Karpas-422 (cell line): ENCODE measurements at places on chromosomes 7 and 10. TPM values are rescaled to one million over a fixed set of nuclear protein-coding genes. Genes with fewer than 3 reads are reported as not detected.

- no peak overlapping the region for H3K27ac ChIP-seq
- DNase-seq = no peak
- no peaks in the 10 kb centered on the region for H3K27me3 ChIP-seq
- no peak overlapping the region for H3K4me3 ChIP-seq
These were observed 233.3 kb upstream of the PTPRZ1 start for GRCh38 chr7:121639705-121640104.

C7orf57 gene
- not detected in 2 replicates for total RNA-seq

GRM3 gene
- 0.51 TPM in 1 of 2 replicates, not detected in the other for total RNA-seq

SMKR1 gene
- 0.22 TPM in 1 of 2 replicates, not detected in the other for total RNA-seq

CYP2C18 gene
- not detected in 2 replicates for total RNA-seq
